ENCODE measurements at places on chromosomes 2 and 18. TPM values are rescaled to one million over a fixed set of nuclear protein-coding genes. Genes with fewer than 3 reads are reported as not detected.

LIMS1 gene
- 145 TPM for total RNA-seq

PLEK gene
- not detected for total RNA-seq

GKN2 gene
- total RNA-seq = not detected

RFX8 gene
- total RNA-seq = 36.7 TPM
